Fibroblast of skin of left quadriceps (primary cell): ENCODE measurements at places on chromosomes 16 and 17.

GRCh38 chr16:49148410-49148809 lies 133.2 kb downstream of the CBLN1 start:
- DNase-seq, result no peak

DNA sequence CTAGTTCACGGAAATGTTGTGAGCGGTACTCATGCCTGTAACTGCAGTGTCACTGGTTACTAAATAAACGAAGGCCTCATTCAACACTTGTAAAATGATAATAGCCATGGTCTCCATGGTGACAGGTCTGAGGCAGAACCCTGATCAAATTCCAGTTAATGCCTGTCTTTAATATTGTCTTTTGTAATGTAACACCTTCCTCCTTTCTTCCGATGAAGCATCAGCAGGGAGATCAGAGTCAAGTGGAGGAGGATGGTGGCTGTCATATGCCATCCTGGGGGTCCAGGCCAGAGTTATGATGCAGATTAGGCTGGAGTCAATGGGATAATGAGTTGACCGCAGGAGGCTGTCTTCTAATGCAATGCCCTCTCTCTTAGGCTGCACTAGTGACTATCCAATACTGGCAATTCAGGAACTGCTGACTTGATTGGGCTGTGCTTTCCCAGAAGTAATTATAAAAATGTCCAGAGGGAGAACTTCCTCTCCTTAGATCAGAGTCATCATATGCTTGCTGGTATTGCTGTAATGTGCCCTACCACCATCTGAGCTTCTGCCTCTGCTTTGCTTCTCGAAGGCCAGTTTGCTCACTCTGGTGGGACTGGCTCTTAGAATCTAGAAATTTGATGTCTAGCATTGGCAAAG lies 419.1 kb downstream of the CA10 start:
- no peak for DNase-seq

DNA sequence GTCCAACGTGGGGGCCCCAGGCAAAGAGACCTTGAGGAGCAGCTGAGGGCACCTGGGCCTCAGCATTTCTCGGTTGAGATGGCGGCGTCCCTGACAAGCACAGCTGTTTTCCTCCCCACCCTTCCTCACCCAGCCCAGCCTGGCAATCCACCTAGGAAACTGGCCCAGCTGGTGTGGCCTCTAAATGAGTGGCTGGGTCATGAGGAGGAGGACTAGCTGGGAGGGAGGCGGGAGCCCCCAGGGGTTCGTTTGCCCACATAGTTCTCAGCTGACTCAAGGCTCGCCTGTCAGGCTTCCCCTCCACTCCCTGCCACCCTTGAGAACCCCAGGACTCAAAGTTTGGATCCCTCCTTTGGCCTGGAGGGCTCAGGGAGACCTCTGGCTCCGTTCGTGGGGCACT lies 5.9 kb downstream of the RNF222 start:
- no peak for DNase-seq

- DNase-seq, result no peak
Observed at GRCh38 chr17:75668489-75668888, 1.4 kb downstream of the SAP30BP start.

DNA sequence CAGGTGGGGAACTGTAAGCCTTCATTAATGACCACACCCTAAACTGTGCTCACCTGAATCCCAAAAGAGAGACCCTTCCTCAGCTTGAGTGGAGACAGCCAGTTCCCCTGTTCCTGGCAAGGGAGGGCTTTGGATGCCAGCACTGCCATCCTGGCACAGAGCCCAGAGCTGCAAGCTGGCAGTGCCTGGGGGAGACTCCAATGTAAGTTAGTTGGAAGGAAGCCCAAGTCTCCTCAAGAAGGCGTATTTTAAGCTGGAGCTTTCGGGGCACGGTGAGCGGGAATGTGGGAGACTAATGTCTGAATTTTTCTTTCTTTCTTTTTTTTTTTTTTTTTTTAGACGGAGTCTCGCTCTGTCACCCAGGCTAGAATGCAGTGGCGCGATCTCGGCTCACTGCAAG lies 4.7 kb downstream of the CDC42EP4 start:
- no peak for DNase-seq

- DNase-seq, result no peak
Observed at GRCh38 chr17:49132699-49133364, at the start of gene B4GALNT2. TSS of gene B4GALNT2 (plus strand) at chr17:49132769. CDS start at chr17:49132793, 24 bp downstream.

DNA sequence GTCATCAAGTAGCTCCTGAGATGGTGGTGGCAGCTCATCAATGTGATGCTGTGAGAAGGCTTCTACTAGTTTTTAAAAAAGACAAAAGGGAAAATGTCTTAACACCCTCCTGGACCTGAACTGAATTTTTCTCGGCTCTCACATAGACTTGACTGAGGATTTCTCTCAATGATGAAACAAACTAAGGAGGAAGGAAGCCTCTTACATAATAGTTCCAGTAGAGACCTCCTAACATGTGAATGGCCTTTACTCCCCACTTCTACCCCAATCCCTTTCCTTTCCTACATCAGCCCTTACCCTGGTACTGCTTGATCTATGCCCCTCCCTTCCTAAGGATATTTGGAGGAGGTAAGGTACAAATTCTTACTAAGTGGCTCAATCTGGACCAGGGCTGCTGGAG lies 54.8 kb upstream of the MTMR4 start:
- DNase-seq, result no peak

DNA sequence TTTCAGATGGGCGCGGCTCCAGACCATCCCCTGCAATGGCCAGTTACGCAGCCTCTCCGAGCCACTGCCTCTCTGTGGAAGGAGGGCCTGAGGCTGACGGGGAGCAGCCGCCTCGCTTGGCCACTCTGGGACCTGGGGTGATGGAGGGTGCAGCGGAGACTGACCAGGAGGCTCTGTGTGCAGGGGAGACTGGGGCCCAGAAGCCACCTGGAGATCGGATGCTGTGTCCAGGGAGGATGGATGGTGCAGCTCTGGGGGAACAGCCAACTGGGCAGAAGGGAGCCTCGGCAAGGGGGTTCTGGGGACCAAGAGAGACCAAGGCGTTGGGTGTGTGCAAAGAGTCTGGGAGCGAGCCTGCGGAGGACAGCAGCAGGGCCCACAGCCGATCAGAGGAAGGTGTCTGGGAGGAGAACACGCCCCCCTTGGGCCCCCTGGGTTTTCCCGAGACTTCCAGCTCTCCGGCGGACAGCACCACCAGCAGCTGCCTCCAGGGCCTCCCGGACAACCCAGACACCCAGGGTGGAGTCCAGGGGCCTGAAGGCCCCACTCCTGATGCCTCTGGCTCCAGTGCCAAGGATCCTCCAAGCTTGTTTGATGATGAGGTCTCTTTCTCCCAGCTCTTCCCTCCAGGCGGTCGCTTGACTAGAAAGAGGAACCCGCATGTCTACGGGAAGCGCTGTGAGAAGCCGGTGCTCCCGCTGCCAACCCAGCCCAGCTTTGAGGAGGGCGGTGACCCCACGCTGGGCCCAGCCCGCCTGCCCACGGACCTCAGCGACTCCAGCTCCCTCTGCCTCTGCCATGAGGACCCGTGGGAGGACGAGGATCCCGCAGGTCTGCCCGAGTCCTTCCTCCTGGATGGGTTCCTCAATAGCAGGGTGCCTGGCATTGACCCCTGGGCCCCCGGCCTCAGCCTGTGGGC lies 17.4 kb upstream of the ZFPM1 start:
- no peak for DNase-seq

DNA sequence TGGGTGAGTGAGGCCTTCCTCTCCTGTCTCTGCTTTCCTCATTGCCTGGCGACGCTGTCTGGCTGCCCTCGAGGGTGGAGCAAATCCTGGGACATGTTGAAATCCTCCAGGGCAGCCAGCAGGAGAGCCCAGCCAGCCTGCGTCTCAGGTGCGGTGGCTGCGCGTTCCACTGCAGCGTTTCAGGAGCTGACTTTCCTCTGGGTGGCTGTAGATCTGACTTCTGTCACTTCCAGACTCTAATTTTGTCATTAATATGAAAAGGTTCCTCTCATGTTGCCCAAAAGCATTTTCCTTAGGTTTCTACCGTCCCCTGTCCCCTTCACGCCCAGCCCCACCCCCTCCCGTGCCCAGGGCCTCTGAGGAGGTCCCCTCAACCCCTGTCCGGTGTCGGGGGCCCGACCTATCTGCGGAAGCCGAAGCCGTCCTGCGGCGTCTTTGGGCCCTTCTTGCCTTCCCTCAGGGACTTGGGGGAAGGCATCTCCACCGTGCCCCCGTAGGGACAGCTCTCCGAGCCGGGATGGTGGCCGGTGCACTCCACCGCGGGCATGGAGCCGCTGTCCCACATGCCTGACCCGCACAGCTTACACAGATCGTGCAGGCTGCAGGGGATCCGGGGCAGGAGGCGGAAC lies 95.1 kb downstream of the TBC1D16 start:
- DNase-seq, result no peak

DNA sequence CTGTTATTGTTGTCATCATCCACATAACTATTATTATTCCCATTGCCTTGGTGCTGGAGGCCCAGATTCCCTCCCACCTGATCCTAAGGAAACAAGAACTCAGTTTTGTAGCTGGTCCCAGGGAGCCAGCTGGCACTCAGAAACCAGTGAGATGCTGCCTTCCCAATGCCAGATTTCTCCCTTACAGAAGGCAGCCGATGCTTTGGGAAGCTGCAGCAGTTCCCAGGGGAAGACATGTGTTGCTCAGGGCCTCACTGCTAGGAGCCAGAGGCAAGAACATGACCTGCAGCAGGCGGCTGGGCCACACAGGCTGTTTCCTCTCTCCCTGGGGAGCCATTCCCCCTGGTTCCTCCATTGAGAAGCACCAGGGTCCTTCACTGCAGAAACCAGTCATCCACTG lies 59.9 kb upstream of the GRIN2A start:
- DNase-seq, result no peak

- no peak for DNase-seq
Observed at GRCh38 chr17:55816532-55817396, 65.9 kb downstream of the PCTP start.

GRCh38 chr16:74501484-74502478 lies 80.5 kb upstream of the CLEC18B start:
- no peak for DNase-seq
